Renal cortex interstitium (tissue), 15 donors: ENCODE measurements at places on chromosomes 16 and 17. TPM values are rescaled to one million over a fixed set of nuclear protein-coding genes. Genes with fewer than 3 reads are reported as not detected.
A peak's percentile ranks its signal among the peaks of the same experiment; 100 is the strongest.

GRCh38 chr16:53598511-53599275 is 95.7 kb upstream of the AKTIP start:
- no peak for DNase-seq

GRCh38 chr17:61836266-61837174 is 26.8 kb downstream of the BRIP1 start:
- DNase-seq = no peak

- peak; percentile 30 for DNase-seq
Observed at GRCh38 chr17:41492771-41493170, 3.1 kb upstream of the KRT36 start.

DNA sequence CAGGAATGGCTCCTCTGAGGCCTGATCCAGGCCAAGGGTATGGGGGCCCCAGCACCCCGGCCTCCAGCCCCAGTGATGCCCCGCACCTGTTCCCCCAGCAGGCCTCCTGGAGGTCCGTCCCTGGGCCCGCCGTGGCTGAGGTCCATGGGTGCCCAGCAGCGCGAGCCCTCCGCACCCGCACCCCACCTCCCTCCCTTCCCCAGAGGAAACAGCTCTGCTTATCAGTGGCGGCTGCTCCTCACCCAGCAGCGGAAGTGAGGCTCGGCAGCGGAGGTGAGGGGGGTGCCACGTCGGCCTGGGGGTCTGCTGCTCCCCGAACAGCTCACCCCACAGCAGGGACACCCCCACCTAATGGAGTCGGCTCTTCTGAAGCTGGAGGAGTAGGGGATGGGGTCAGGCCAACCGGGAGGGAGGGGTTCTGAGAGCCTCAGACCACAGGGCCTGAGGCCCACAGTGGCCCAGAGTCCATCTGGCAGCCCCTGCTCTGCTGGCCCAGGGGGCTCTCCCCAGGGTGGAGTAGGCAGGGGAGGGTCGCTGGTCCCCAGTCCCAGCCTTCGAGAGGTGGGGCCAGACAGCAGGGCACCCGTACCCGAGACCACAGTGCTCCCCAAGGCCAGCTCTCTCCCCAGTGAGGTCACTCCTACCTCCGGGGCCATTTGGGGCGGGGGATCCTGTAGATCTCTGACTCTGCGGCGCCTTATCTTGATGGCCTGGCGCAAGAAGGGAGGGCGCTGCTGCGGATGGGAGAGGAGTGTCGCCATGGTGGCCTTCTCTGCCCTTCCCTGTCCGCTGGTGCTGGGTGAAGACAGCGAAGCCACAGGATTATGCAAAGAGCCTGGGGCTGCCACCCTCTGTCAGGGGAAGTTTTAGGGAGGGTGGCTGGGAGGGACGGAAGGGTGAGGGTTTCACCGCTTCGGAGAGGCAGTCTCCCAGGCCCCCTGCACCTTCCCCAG is at the start of gene UNC13D:
TSS of gene UNC13D (minus strand) at position 828 of the 953 bp plus-strand sequence. CDS start at position 761, 67 bp downstream.
- DNase-seq = no peak

DNA sequence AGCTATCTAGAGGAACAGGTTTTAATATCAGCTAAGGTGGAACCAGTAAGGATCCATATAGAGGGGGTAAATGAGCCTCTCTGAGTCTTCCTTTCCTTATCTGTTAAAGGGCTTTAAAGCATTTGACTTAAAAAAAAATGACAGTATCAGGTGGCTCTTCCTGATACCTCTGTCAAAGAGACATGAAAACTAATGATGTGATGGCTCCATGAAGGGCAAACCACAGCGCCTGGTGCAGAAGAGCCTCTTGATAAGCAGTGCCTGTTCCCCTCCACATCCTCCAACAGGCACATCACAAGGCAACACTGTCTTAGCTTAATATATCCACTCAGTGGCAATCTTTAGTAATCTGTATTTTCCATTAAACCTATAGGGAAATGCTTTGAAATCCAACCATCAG is 68.9 kb downstream of the USP31 start:
- no peak for DNase-seq

- DNase-seq = no peak
Observed at GRCh38 chr17:48593126-48593829, at the start of gene HOXB5. Gene HOXB5 (minus strand): TSS chr17:48593779. CDS start chr17:48593682, 97 bp downstream.

DNA sequence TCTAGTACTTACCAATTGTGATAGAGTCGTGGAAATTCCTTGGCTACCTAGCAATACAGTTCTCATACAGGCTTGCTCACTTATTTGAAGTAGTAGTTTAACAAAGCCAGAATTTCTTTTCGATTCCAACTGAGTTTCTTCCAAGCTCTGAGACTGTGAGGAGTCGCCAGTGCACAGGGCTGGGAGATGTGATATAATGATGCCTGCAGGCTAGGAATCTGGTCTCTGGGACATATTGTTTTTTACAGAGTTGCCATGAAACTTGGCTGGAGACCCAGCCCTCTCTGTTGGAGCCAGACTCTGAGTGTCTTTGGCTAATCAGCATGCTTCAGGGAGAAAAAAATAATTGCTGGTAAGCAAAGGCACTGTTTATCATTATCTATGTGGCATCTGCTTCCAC is 698.8 kb upstream of the GOT2 start:
- no peak for DNase-seq

- no peak for DNase-seq
Observed at GRCh38 chr17:54439816-54440215, 460.8 kb upstream of the TOM1L1 start.

- no peak for DNase-seq
Observed at GRCh38 chr17:19978209-19978802, 678 bp upstream of the AKAP10 start.

DNA sequence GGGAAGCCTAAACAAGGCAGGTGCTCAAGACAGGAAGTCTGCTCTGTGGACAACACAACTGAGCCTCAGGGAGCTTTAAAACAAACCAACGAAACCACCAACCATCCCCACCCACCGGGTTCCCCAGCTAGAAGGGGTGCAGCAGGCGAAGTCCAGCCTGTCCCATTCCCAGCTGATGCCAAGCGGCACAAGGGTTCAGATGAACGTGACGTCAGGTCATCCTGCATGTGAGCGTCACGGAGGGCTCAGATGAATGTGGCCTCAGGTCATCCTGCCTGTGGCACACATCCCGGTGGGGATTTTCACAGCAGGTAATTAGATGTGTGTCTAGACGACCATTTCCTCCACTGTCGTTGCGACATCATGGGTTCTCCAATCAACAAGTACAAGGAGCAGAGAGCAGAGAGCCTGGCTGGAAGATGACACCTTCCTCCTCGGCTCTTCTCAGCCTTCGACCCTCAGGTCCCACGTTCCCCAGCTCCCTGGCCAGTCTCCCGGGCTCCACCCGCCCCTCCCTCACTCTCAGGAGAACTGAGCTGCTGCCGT is 246.5 kb downstream of the FOXL1 start:
- DNase-seq = no peak

Gene POLR2C
- 88.4 TPM for polyA plus RNA-seq

Gene SCGB1C2
- polyA plus RNA-seq = 2.6 TPM

Gene PDE6G
- 12.1 TPM for polyA plus RNA-seq

Gene HOXB7
- 48.5 TPM for polyA plus RNA-seq

Gene OR2C1
- polyA plus RNA-seq = 0.59 TPM

Gene MMP28
- 2.4 TPM for polyA plus RNA-seq
